NCI-H82 (cell line): ENCODE measurements at places on chromosomes 16 and 17.

GRCh38 chr17:77570565-77570898 is 388.0 kb upstream of the TNRC6C start:
- no peak for DNase-seq

DNA sequence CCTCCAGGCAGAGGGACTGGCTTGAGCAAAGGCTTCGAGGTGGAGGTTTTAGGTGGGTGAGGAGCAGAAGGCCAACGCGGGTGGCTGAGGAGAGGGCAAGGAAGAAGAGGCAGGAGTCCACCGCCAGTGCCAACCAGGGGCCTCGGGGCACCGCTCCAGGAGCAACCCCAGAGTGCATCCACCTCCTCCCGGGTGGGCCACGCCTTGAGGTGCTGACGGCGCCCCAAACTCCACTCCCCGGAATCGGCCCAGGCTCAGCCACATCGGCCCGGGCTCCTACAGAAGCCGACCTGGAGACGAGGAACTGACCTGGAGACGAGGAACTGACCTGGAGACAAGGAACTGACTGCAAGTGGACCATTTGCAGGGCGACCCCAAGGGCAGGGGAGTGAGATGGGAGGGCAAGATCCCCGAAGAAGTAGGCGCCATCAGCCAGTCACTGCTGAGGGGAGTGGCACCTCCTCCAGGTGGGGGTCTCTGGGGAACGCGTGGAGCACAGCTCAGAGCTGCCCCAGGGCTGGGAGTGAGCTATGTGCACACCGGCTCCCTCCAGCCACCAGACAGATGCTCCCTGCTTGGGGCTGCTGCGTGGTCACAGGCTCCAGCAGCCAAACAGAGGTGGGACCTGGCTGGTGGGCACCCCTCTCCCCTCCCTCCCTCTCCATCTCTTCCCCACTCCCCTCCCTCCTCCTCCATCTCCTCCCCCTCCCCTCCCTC is 29.2 kb upstream of the CBFA2T3 start:
- DNase-seq, result no peak

GRCh38 chr16:1117176-1117900 is 21.3 kb upstream of the C1QTNF8 start:
- DNase-seq, result no peak

- DNase-seq, result no peak
Observed at GRCh38 chr17:5929721-5930120, 140.5 kb upstream of the WSCD1 start.

DNA sequence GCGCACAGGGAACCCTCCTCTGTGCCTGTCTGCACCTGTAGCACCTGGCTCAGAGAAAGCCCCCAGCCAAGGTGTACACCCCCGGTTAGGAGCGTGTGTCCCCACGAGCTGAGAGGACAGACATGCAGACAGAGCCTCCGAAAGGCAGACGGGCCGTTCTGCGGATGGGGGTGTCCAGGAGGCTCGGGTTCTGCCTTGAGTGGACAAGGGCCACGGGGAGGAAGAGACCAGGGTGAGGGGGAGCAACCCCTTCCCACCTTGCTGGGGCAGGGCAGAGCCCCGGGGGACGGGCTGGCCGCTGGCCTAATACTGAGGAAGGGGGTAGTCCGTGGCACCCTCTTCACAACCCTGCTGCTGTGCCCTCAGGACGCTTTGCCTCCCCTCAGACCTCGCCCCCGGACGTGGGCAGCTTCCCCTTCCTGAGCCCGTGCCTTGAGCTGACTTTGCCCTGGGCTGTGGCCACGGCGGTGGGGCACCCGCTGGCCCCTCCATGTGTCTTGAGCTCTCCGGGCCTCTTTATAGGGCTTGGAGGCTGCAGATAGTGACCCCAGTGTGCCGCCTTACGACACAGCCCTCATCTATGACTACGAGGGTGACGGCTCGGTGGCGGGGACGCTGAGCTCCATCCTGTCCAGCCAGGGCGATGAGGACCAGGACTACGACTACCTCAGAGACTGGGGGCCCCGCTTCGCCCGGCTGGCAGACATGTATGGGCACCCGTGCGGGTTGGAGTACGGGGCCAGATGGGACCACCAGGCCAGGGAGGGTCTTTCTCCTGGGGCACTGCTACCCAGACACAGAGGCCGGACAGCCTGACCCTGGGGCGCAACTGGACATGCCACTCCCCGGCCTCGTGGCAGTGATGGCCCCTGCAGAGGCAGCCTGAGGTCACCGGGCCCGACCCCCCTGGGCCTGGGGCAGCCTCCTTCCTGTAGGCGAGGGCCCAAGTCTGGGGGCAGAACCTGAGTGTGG is 5.7 kb downstream of the SLC22A31 start:
- no peak for DNase-seq

- no peak for DNase-seq
Observed at GRCh38 chr17:48594538-48595277, 1.1 kb upstream of the HOXB5 start.

GRCh38 chr17:55273579-55274354 is 9.0 kb downstream of the HLF start:
- DNase-seq, result peak; percentile 20

GRCh38 chr17:72562615-72563188 is 441.9 kb downstream of the SOX9 start:
- DNase-seq, result no peak

DNA sequence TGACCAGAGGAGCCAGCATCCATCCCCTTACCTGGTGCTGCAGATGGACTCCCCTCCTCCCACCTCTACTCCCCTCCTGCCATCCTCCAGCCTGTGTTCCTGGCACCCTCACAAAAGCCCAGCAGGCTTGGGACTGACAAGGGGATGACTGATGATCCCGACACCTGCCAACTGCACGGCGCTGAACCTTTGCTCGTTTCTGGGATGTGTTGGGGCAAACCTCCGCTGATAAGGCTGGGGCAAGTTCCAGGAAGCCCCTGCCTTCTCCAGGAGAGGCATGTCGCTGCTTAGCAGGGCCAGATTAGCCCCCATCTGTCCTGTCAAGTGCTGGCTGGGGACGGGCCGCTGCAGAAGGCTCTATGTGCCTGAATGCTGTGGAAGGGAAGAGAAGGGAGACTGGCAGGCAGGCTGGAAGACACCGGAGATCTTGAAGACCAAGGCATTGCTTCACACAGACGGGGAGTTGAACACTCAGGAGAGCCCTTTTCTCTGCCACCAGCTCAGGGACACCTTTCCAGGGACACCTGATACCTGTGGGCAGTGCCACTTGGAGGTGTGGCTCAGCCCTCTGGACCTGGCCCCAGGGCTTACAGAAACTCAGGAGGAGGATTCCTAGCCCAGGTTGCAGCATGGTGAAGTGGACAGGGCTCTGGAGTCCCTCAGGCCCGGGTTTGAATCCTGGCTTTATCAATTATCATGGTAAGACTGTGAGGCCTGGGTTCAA is 973 bp upstream of the KRT15 start:
- no peak for DNase-seq

DNA sequence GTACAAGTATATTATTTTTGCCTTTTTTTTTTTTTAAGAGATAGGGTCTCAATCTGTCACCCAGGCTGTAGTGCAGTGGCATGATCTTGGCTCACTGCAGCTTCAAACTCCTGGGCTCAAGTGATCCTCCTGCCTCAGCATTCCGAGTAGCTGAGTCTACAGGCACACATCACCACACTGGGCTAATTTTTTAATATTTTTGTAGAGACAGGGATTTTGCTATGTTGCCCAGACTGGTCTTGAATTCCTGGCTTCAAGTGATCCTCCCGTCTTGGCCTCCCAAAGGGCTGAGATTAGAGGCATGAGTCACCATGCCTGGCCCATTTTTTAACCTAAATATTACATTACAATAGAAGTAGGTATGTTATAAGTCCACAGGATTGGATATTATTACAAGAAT is 3.2 kb downstream of the TERB1 start:
- DNase-seq, result no peak

- no peak for DNase-seq
Observed at GRCh38 chr17:40373324-40373723, 8.8 kb upstream of the GJD3 start.

DNA sequence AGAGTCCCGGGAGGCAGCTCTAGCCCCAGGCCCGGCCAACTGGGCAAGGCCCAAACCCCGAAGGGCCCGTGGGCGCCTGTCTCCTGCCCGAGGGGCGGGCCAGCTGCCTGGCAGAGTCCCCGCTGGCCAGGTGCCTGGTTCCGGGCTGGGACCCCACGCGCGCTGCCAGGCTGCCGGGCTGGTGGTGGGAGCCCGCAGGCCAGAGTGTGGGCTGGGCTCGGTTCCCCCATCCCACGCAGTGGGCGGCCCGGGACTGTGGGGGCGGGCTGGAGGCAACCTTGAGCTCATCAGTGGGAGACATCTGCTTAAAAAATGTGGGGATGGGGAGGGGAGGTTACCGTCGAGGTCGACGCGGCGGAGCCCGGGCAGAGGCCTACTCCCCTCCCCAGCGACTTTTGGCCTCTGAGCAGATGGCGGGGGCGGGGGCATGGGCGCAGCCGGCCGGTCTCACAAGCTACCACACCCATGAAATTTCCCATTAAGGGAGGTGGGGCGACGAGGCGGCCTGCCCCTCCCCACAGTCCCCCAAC is 176.4 kb upstream of the GSE1 start:
- peak; percentile 98 for DNase-seq

DNA sequence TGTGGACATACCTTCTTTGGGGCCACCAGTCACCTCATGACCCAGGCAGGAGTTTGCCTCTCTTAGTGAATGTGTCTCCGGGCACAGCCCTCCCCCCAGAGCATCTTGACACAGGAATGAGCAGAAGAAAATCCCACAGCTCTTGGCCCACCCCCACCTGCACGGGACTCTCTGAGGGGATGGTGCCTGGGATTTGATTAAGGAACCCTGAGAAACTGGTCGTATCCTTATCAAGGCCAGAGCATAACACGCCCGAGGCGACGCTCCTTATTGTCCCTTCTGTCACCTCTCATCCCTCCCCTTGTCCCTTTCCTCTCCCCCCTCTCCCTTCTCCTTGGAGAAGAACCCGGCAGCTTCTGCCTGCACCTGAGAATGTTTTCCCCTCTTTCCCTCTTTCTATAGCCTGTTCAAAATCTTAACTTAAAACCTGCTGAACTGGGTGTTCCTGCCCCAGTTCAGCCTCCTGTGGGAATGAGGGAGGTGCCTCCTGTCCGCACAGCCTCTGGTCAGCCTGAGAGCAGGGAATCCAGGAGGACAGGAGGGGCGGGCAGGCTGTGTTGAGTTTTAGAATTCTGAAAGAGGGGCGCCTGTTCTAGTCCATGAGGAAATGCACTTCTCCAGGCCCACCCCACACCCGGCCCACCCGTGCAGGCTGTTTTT is 140.7 kb upstream of the PLCG2 start:
- DNase-seq, result no peak

- DNase-seq, result peak; percentile 22
Observed at GRCh38 chr17:6894206-6894528, 62.6 kb upstream of the TEKT1 start.

DNA sequence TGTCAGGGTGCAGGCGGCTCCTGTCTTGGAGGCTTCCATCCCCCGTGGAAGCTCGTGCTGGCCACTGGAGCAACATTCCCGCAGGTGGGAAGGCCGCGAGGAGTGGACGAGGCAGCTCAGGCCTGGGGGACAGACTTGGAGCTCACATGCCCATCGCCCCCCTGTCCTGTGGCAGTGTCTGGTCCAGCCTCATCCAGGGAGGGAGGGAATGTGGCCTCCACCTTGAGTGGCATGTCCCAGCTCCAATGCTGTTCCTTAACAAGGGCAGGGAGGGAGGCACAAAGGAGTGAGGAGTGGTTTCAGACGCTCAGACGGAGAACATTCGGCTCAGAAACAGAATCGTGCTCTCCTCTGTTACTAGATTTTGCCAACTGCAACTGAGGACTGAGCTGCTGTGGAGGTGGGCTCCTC is 159.4 kb upstream of the CHMP6 start:
- DNase-seq, result peak; percentile 71

DNA sequence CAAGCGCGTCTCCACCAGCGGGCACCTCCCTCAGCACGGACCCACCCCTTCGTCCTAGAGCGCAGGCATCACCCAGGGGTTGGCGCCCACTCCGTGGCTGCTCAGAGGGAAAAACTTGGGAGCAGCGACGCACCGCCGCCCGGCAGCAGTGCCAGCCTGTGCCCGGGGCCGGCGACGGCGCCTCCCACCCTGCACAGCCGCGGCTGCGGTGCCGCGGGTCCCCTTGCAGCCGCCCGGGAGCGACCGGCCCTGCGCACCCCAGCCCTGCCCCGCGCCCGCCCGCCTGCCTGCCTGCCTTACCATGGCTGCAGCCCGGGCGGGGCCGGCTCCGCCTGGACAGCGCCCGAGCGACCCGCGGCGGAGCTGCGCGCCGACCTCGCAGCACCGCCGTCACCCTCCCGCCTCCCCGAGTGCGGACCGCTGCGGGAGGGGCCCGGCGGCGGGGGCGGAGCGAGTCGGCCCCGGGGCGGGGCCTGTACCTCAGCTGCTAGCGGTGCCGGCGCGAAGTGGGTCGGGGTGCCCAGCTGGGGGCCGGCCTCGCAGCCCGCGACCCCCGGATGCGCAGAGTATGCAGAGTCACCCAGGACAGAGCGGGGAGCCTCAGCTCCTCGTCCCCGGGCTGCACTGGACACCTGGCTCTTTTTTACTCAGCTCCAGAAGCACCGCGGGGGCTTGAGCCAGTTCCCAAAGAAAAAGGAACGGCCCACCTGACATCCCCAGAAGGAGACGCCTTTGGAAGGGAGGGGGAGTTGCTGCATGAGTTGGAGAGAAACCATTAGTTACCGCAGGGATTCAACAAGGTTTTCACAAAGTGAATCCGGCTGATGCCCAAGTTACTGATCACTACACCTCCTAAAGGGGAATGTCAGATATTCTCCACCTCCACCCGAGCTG is 17.5 kb upstream of the MTMR4 start:
- peak; percentile 79 for DNase-seq

DNA sequence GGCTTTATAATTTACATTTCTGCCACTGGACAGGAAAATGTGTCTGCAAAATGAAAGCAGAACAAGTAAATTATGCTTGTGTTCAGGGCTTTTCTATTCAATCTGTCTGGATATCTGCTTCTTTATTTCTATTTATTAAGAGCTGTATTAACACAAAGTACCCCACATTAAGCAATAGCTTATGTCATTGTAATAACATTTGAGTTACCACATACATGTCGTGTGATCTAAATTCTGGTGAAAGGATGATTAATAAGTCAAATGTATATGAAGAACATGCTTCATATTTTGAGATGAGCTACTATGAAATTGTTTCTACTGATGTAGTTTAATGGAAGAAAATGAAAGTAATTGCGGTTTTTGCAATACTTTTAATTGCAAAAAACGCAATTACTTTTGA is 238.2 kb downstream of the KCNJ2 start:
- DNase-seq, result no peak
